Foreskin keratinocyte (primary cell): ENCODE measurements at places on chromosomes 5 and 9.

- DNase-seq, result no peak
Observed at GRCh38 chr5:14551211-14551610, 30.4 kb upstream of the OTULINL start.

GRCh38 chr9:116686693-116687073, 422 bp upstream of the TRIM32 start:
- DNase-seq, result no peak

- DNase-seq, result peak; percentile 21
Observed at GRCh38 chr5:55072666-55073065, 29.8 kb upstream of the GZMA start.

DNA sequence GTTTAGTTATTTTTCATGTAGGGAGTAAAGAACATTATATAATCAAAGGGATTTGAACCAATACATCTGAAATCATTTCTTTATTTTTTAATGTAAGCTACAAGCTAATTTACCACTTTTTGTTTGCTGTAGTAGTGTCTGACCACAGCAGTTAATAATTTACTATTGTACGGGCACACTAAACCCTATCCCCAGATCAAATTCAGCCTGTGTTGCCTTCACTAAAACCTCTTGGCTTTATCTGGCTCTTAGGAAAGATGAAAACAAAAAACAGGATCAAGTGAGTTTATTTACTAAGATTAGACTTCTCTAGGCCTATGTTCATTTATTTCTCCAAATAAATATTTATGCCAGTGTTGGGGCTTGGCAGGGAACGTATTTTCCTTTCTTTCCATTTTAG, 384.1 kb downstream of the EBF1 start:
- DNase-seq, result no peak

GRCh38 chr9:125134976-125135375, 8.4 kb downstream of the SCAI start:
- no peak for DNase-seq

GRCh38 chr9:32218100-32218767, 166.2 kb upstream of the ACO1 start:
- DNase-seq, result no peak

DNA sequence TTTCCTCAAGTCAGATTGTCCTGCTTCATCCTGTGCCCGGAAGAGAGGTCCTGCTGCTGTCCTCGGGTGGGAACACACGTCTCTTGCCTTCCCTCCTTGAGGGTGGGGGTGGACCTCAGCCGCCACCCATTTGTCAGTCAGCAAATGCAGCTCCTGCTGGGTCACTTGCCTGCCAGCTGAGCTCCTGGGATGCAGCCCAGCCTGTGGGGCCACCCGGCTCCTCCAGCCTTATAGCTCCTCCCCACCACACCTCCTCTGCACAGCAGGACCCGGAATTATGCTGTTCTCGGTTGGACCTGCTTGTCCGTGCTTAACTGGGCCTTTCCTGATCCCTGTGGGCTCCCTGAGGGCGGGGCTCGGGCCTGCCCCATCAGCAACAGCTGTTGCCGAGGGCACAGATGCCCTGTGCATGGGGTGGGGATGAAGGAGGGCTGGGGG, 52.7 kb downstream of the RXRA start:
- DNase-seq, result no peak

DNA sequence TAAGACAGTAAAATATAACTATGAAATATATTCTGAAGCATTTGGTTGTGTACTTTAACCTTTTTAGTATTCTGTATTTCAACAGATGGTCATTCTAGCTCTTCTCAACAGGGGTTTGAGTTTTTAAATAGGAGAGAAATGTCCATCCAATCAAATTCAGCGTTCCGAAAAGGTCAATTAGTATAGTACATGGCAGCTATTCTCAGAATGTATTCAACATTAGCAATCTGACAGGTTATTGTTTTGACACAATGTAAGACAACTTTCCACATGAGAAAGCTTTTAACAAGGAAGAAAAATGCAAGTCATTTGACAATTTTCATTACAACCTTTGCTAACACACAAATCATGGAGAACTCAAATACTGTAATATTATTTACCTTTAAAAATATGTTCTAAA, 996.3 kb upstream of the CDH10 start:
- DNase-seq, result no peak

GRCh38 chr5:14513266-14513665, 68.3 kb upstream of the OTULINL start:
- DNase-seq, result no peak

DNA sequence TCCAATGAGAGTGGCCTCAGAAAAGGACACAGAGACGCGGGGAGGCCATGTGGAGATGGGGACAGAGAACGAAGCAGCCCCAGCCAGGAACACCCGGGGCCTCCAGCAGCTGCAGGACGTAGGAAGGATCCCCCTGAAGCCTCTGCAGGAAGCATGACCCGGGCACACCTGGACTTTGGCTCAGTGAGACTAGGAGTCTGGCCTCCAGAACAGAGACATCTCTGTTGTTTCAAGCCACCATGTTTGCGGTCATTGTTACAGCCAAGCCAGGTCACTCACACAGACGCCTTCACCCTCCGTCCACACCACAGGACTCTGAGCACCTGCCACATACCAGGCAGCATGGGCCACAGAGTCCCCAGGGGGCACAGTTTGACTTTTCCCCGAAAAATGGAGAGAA, 63.6 kb upstream of the SARDH start:
- no peak for DNase-seq

- DNase-seq, result no peak
Observed at GRCh38 chr5:86644843-86645242, 27.1 kb downstream of the COX7C start.

DNA sequence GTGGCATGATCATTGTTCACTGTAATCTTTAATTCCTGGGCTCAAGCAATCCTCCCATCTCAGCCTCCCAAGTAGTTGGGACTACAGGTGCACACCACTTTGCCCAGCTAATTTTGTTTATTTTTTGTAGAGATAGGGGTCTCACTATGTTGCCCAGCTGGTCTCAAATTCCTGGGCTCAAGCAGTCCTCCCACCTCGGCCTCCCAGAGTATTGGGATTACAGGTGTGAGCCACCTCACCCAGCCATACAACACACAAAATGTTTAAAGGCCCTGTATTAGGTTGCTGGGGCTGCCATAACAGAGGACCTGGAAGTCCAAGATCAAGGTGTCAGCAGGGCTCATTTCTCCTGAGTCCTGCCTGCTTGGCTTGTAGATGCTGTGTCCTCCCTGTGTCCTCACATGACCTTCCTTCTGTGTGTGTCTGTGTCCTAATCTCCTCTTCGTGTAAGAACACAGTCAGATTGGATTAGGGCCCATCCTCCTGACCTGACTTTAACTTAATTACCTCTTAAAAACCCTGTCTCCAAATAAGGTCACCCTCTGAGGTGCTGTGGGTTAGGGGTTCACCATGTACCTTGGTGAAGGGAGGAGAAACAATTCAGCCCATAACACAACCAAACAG, 5.4 kb downstream of the UBE2QL1 start:
- no peak for DNase-seq

GRCh38 chr9:89484475-89485404, 13.2 kb downstream of the SEMA4D start:
- DNase-seq, result no peak

- no peak for DNase-seq
Observed at GRCh38 chr5:137858954-137859353, 8.7 kb upstream of the MYOT start.

DNA sequence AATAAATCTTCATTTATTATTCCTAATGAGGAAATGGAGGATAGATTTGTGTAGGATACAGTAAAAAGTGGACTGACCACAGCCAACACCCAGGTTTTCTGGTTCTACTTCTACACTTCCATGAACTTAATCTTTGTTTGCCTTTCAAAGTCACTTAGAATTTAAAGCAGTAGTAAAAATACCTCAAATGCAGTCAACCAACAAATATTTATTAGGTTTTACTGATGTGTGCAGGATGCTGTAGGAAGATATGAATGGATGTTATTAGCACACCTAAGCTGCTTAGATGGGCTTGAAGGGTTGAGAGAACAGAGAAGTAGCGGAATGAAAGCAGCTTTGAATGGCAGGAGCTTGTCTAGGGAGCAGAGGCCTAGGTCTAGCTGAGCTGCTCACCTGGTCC, 201.1 kb downstream of the PALM2AKAP2 start:
- DNase-seq, result no peak

- DNase-seq, result no peak
Observed at GRCh38 chr9:114962809-114963208, 32.4 kb upstream of the TNFSF8 start.

GRCh38 chr5:78887384-78888118, 97.6 kb downstream of the ARSB start:
- DNase-seq, result no peak

DNA sequence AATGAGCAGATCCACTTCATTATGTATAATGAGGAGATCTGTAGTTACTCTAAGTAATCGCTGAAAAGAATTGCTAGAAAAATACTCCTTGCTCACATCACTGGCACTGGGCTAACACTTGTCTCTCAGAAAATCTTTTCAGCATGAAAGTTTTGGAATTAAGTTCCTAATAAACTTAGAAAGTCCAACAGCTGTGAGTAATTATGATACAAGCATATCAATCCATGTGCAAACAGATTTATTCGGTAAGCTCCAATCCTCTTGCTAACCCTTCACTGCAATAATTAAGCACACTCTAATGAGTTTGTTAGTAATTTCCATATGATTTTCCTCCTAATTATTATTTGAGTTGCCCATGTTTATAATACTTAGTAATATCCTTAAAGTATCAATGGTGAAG, 652.6 kb upstream of the WWC1 start:
- DNase-seq, result no peak

DNA sequence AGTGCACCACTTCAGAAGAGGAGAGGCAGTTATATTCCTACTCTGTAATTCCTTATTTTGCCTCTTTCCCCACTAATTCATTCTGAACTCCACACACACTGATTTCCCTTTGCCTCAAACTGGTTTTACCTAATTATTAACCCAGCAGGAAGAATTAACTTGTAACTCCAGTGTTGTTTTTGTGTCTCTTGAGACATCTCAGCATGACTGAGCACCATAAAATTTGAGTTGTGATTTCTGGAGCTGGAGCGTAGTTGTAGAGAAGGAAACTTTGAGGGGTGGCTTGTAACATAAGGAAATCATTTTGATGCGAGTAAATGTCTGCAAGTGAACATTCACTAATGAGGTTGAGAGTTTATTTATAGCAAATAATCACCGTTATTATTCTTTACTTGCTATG, 265.2 kb downstream of the TMEM38B start:
- DNase-seq, result no peak

DNA sequence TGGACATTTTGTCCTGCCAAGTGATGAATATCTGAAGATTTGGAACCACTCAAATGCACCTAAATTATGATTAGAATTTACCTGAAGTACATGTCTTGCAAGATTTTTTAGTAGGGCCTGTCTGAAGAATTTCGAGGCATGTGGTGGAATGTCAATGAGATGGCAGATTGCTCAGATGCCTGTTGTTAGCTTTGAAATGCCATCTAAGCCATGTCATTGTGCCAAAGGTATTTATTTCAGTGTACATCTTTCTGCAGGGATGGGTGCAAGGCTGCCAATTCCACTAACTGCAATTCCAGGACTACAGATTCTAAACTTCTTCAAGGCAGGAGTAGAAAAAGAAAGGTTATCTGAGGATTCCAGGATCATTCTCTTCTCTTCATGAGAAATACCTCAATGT, 9.1 kb upstream of the GNAQ start:
- no peak for DNase-seq

GRCh38 chr9:130576176-130576575, 3.2 kb upstream of the FUBP3 start:
- no peak for DNase-seq

GRCh38 chr9:129224618-129225489, 46.8 kb upstream of the IER5L start:
- no peak for DNase-seq
